ENCODE measurements at places on chromosomes 4 and X.
A peak's percentile ranks its signal among the peaks of the same experiment; 100 is the strongest.

- DNase-seq = no peak
These were observed 4.5 kb downstream of the RP2 start for GRCh38 chrX:46841346-46841745.

DNA sequence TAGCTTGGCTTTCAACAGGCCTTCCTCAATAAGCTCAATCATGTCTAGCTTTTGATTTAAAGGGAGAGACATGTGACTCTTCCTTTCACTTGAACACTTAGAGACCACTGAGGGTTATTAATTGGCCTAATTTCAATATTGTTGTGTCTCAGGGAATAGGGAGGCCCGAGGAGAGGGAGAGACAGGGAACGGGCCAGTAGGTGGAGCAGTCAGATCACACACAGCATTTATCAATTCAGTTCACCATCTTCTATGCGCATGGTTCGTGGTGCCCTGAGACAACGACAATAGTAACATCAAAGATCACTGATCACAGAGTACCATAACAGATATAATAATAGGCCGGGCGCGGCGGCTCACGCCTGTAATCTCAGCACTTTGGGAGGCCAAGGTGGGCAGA, 17.8 kb downstream of the ZNF81 start:
- DNase-seq = no peak

- DNase-seq = no peak
These were observed 54.4 kb upstream of the ESX1 start for GRCh38 chrX:104309169-104309568.

DNA sequence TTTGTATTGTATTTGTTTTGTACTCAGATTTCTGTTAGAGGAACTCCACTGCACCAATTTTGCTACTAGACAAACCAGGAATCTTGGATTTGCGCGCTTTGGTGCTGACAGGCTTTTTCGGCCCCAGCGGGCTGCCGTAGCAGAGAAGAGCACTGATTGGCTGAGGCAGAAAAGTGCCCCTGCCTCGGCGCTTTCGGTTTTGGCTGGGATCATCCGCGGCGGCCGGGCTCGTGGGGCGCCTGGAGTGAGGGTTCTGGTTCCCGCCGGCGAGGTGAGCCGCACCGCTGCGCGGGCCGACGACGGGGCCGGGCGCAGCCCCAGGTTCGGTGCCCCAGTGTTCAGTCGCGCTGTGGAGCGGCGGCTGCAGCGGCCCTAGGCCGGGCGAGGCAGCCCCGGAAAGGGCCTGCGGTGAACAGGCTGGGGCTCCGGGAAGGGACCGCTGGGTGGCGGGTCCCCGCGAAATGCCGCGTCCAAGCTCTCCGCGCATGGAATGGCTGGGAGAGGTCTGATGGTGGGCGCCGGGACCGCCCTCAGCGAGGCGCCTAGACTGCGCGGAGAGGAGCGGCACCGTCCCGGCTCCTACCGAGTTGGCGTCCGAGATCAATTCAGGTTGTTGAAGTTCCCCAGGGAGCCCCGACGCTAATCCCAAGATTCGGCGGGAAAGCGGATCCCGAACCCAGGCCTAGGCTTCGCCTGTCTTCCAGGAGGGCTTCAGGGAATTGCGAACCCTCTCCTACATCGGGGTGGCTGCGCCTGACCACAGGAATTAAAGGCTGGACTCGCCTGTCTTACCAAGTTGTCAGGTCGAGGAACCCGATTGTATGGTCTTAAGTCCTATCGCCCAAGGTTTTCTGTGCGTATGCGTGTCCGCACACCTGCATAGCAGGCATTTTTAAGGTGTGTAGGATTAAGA, at the start of gene LSM6:
LSM6 (plus strand) TSS at position 178 of the 913 bp plus-strand sequence. CDS start 7,204 bp downstream, outside the sequence.
- peak; percentile 74 for DNase-seq

DNA sequence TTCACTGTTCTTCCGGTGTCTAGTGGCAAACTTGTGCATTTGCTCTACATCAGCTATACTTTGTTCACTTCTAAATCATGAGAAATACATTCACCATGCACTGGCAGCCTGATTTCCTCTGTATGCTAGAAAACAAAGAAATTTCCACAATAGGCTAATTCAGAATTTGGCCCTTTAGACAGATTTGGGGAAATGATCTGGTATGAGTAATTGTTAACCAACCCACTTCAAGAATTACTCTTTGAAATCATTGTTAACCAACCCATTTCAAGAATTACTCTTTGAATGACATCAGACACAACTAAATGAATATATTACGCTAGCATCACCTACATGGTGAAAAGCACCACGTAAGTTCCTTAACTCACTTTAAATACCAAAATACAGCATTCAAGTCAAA, 14.6 kb downstream of the APBB2 start:
- no peak for DNase-seq

GRCh38 chrX:118824173-118824730, 628 bp downstream of the ZCCHC12 start:
- DNase-seq = no peak

GRCh38 chr4:32423267-32423666, 1703.1 kb downstream of the PCDH7 start:
- no peak for DNase-seq

DNA sequence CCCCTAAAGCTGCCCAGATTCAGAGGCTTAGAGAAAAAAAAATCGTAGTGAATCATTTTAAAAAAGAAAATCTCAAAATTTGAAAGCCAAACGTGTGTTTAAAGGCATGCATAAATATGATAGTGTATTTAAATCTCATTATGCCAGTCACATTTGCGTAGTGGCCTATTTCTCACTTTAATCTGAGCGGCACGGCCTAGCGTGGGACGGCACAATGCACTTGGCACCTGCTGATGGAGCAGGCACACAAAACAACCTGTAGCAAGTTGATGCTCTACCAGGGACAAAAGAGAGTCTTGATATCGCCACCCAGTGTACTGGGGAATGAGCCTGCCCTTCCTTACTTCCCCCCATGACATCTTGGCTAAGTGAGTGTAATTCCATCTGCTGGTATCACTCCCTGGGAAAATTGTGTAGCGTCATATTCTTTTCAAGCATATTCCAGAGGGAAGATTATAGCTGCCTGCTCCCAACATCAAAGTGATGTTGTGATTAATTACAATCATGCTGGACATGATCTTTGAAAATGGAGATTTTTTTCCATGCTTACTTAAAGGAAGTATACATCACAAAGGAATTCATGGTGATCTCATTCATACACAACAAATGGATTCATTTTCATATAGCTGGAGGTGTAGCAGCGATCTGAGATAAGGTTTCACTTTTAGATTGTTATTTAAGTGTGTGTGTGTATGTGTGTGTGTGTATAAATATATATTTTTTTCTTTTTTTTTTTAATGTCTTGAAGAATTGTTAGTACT, 138.8 kb downstream of the DCTD start:
- DNase-seq = no peak

- DNase-seq = no peak
These were observed 129.2 kb downstream of the FHDC1 start for GRCh38 chr4:153065276-153065675.

DNA sequence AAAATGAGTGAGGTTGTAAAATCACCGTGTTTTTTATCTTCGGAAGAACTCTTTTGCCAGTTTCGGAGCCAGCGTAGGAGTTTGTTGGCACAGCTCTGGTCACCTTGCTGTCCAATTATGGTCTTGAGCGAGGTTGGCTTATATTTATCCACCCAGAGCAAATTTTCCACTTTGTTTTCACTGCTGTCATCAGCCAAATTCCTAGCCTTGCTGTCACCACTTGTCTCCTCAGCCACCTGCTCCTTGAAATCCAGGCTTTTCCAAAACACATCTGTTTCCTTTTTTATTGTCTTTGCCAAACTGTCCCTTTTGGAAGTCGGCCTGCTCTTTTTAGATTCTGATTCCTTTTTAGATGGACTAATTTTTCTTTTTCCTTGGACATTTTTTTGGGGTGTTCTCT, 57.6 kb downstream of the RFC1 start:
- no peak for DNase-seq

DNA sequence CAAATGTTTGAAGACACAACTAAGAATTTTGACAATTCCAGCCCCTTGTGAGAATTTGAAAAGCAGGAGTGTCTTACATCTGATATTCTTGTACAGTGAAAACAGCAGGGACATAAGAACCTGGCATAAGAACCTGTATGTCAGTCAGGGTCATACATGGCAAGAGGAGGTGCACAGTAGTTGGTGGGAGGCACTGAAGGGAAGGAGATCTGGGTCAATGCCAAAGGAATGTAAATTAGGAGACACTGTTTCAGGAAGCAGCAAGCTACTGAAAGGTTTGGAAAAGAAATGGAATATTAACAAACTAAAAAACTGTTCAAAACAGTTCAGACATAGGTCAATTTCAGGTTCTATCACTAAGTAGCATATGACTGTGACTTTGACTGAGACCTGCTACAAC, 25.0 kb upstream of the SPP1 start:
- no peak for DNase-seq

DNA sequence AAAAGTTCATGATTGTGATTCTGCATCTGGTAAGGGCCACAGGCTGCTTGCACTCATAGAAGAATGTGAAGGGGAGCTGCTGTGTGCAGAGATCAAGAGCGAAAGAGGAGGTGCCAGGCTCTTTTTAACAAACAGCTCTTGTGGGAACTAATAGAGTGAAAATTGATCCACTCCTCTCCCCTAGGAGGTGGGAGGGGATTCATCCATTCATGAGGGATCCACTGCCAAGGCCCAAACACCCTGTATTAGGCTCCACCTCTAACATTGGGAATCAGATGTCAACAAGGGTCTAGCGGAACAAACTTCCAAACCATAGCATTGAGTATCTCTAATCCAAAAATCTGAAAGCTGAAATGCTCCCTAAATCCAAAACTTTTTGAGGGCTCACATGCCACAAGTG, 16.4 kb upstream of the PPID start:
- no peak for DNase-seq

GRCh38 chr4:133178956-133179355, 29.9 kb downstream of the PCDH10 start:
- DNase-seq = no peak

- DNase-seq = no peak
These were observed 63.8 kb upstream of the HPRT1 start for GRCh38 chrX:134396174-134396573.

DNA sequence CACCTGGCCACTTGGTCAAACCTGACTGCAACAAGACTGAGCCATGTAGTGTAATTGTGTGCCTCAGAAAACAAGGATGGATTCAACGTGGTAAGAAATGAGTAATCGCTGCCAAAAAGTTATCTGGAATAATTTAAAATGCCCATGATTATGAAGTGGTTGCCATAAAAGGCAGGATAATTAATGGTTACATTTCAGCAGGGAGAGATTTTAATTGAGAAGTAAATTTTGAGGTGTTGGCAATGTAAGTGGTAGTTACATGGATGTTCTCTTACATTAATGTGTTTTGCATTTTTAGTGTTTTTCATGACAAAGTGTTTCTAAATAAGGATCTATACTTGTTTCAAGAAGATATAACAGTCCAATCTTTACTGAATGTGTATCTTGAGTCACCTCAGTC, 15.7 kb downstream of the HAUS3 start:
- no peak for DNase-seq

- DNase-seq = no peak
These were observed 307.8 kb upstream of the GIMD1 start for GRCh38 chr4:106676173-106676921.

DNA sequence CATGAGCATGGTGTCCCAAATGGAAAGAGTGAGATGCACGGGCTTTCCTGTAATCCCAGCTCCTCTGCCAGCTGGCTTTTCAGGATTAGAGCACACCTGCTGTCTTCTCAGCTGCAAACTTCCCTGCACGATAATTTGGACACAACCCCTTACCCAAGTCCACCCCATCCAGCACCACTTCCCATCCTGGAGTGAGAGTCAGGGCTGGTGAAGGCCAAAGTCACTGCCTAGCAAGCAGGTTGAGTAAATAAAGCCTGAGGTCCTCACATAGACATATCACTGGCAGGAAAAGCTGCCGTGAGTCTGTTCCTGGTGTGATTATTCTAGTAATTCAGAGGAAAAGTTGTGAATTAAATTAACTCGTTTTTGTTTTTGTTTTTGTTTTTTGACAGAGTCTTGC, 113.9 kb upstream of the MBNL3 start:
- no peak for DNase-seq

DNA sequence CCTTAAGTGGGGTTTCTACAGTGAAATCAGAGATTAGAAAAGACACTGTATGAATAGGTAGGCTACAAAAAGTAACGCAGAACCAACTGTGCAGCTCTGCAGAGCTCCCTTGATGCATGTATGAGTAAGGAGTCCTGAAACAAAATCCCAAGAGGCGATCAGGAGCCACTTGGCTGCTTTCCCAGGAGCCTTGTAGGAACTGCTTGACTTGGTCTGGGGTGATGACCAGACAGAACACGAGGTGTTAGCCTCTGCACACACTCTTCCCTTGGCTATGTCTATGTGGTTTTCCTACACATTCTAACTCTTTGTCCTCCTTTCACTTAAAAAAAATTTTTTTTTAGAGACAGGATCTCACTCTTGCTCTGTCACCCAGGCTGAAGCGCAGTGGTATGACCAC, 22.8 kb upstream of the AP1S2 start:
- DNase-seq = no peak

DNA sequence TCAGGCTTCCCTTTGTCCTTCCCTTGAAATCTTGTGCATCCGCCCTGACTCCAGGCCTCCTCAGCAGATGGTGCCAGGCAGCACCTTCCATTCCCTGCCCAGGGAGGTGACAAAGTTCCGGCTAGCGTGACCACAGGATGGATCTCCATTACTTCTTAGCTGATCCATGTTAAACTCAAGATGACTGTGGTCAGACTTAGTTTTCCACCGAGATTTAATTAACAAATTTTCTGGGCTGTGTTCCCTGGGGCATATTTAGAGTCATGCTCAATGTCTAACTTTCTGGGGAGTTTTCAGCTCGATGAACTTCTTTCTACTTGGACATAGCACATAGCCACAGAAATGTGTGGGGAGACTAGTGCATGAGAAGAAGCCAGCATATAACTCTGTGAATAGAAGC, 215.1 kb upstream of the SFRP2 start:
- no peak for DNase-seq

- no peak for DNase-seq
These were observed 1703.7 kb upstream of the AGA start for GRCh38 chr4:179145746-179146525.

- DNase-seq = no peak
These were observed 169.7 kb downstream of the FRMPD4 start for GRCh38 chrX:12307961-12308360.

- DNase-seq = no peak
These were observed 146.1 kb downstream of the GPR143 start for GRCh38 chrX:9619581-9619980.

DNA sequence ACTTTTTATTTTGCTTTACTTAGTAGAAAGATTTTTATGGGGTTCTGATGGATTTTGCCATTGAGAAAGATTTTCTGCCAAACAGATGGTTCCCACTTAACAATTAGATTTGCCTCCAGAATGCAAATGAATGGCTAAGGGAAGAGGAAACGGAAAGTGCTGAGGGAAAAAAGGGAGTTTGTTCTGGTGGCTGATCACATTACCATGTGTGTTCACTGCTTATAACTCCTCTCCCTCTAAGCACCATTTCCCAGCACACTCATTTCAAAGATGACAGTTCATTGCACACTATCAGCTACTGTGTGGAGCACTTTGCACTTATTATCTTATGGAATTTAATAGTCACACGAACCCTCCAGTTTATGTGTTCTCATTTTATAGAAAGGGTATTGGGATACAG, 68.0 kb upstream of the GRID2 start:
- no peak for DNase-seq

- DNase-seq = no peak
These were observed 144.1 kb downstream of the SOWAHB start for GRCh38 chr4:76753814-76754213.

- DNase-seq = no peak
These were observed 1.2 kb upstream of the SLC7A11 start for GRCh38 chr4:138243369-138243768.

GRCh38 chrX:2549876-2550275, 49.1 kb upstream of the DHRSX start:
- no peak for DNase-seq
